ENCODE measurements at places on chromosomes 16 and 17.

- no peak for DNase-seq
Measured at GRCh38 chr17:43027091-43028032, 2.3 kb downstream of the RND2 start.

DNA sequence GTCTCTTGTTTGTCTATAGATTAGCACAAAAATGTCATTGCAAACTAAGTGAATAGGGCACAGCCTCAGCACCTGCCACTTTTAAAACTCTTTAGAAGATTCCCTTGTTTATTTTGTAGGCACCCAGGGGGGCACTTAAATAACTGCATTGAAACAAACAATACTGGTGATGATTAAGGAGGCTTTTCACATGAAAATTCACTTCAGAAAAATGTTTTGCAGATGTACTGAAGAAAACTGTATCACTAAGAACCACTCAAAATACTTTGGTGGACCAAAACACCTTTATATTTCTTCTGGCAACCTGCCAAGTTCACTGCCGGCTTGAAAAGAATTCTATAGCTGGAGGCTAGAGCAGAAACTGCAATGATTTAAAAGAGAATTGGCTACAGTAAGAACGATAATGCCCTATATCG lies 281.5 kb downstream of the TOX3 start:
- DNase-seq = no peak

DNA sequence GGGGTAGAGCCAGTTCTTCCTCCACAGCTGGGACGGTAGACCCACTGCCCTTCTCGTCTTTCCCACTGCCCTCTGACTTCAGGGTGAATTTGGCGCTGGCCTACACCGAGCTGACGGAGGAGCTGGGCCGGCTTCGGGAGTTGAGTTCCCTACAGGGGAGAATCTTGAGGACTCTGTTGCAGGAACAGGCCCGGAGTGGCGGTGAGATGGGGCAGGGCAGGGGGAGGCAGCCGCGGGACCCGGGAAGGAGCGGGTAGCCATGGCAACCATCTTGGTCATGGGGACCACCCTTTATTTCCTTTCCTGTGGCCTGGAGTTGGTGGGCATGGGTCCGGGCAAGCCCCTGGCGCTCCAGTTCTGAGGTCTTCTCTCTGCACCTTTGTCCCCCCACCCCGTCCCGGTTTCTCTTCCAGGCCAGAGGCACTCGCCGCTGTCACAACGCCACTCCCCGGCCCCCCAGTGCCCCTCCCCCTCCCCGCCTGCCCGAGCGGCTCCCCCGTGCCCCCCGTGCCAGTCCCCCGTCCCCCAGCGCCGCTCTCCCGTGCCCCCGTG lies 14.4 kb downstream of the TBKBP1 start:
- DNase-seq = no peak

GRCh38 chr16:1677339-1677738 lies 740 bp upstream of the JPT2 start:
- DNase-seq = no peak

DNA sequence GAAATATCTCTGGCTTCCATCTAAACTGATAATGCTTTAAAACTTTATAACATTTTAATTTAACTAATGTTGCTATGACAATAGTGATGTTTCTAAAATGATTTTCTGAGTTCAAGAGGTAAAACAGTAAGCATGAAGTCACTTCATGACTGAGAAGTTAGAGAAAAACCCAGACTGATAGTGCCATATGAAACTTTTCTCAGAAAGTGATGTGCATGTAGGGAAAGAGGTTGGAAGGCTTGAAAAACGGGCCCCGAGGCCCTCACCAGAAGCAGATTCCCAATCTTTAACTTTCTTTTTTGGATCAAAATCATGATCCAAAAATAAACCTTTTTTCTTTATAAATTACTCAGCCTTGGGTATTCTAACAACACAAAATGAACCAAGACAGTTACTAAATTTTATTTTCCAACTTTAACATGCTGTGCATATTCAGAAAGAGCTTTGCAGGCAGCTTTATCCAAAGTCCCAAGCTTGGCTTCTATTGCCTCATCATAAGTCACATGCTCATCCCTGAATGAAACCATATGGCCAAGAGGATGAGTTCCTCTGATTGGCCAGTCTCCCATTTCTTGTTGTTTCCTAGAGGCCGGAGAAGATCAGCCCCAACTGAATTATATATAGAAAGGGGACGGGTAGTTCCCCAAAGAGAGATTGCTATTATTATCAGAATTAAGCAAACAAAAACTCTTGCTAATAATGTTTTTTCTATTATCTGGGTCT lies 357.6 kb upstream of the SALL1 start:
- peak; percentile 29 for DNase-seq

DNA sequence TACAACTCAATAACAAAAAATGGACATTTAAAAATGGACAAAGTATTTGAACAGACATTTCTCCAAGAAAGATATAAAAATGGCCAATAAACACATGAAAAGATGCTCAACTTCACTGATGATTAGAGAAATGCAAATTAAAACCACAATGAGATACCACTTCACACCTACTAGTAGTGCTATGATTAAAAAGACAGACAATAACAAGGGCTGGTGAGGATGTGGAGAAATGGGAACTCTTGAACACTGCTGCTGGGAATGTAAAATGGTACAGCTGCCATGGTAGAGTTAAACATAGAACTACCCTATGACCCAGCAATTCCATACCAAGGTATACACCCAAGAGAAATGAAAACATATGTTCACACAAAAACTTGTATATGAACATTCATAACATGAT lies 24.9 kb downstream of the CFAP97D1 start:
- no peak for DNase-seq

DNA sequence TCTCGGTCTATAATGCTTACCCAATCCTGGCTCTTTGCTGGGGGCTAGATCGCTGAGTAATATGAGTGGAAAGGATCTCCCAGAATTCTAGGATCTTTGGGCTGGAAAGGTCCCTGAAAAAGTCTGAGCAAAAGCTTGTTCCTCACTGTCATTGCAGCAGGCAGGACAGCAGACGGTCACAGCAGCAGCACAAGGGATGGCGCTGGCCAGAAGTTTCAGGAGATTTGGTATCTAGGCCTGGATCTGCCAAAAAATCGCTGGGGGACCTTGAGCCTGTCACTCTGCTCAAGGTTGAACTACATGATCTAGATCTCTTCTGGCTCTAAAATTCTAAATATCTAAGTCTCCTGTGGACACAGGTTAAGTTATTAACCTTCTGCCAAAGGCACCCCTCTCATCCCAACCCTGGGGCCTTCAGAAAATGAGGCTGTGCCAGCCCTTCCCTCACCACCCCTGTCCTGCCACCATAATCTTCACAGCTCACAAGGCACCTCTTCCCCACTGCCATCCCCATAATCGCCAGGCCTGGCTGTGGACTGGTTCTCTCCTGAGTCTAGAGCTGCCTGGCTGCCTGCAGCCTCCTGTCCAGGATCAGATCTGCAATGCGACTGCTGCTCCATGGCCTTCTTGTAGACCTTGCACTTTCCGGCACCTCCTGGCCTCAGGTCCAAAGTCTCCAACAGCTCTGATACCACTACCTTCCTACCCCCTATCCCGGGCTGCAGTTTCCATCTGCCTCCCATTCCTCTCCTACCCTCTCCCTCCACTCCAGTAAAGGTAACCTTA lies 10.2 kb downstream of the MYO18A start:
- no peak for DNase-seq

DNA sequence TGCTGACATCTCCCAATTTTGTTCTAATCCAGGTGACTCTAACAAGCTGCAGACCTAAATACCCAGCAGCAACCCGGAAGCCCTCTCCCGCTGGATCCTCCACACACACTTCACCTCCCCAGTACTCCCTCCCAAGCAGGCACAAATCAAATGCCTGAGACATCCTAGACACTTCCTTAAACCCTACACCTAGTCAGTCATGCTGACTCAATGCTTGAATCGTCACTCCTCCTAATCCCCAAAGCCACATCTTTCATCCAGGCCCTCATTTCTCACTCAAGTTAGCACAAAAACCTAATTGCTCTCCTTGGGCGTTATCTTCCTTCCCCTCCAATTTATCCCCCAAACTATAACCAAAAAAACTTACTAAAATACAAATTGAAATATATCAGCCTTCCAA lies 32.7 kb downstream of the CMC2 start:
- DNase-seq = no peak

- no peak for DNase-seq
Measured at GRCh38 chr17:21711182-21711581, 18.9 kb downstream of the KCNJ18 start.

DNA sequence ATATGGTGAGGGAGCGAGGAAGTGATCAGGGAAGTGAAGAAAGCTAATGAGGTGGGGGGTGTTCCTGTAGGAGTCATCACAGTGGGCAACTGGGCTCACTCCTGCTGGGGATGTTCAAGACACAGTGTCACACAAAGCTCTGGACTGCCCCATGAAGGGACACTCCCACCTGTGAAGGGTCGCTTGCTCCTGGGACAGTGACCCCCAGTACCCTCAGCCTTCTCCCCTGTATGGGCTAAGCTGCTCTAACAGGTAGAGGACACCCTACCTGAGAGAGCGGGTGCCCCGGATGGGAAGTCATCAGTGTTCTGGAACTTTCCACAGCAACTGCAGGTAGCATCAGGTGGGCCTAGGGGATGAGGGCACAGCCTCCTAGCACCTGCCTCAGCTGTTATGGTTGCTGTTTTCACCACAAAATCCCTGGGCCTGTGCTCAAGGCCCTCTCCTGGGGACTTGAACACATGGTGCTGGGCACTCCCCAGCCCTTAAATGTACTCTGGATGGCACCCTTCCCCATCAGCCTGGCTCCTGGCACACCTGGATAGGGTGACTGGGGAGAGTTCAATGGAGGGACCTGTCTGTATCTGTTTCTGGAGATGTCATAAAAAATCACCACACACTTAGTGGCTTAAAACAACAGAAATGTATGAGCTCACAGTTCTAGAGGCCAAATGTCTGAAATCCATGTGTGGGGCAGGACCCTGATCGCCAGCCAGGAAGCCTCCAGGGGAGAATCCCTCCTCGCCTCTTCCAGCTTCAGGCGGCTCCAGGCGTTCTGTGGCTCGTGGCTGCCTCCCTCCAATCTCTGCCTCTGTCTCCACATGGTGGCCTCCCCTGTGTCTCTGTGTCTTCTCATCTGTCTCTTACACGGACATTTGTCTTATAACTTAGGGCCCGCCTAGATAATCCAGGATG lies 104.0 kb upstream of the CDH5 start:
- no peak for DNase-seq

Measured in AG09319 (cell line).